ENCODE measurements at places on chromosomes 1 and 21.

- DNase-seq, result no peak
These were observed 207.2 kb downstream of the ZC3H11B start for GRCh38 chr1:219405531-219406331.

GRCh38 chr1:151984313-151984956 lies 9.2 kb downstream of the S100A10 start:
- no peak for DNase-seq

DNA sequence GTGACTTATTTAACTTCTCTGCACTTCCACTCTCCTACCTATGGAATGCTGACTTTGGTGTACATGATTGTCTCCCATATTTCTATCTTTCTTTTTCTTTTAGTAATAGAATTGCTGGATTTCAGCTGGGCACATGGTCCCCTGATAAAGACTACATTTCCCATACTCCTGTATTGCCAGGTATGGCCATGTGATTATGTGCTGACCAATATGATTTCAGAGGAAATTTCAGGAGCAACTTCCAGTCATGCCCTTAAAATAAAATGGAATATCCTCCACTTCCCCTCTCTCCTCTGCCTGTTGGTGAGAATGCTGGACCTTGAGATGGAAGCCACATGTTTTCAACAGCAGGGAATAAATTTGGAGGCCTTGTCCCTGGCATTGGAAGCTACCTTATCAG lies 130.7 kb upstream of the IGSF21 start:
- DNase-seq, result no peak

DNA sequence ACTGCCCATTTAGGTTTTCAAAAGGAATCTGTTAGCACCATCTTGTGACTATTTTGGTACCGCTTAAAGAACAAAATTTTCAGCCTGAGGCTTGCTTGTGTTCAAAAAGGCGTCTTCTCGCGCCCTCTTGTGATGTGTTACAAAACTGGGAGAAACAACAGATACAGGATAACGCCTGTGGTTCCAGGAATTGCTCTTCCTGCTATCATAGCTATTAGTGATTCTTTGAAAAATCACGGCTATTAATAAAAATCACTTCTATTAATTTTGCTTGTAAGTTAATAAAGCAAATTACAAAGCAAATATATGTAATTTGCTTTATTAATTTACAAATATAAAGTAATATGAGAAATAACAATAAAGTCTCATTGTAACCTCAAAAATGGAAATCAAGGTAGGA lies 82.2 kb upstream of the ABCD3 start:
- DNase-seq, result peak; percentile 10

- DNase-seq, result peak; percentile 21
These were observed at the start of gene HENMT1 for GRCh38 chr1:108661030-108661609. TSS of gene HENMT1 (minus strand) at chr1:108661093. CDS start at chr1:108659884, 1,209 bp downstream.

GRCh38 chr1:8985915-8986813 lies 40.1 kb downstream of the SLC2A7 start:
- no peak for DNase-seq

DNA sequence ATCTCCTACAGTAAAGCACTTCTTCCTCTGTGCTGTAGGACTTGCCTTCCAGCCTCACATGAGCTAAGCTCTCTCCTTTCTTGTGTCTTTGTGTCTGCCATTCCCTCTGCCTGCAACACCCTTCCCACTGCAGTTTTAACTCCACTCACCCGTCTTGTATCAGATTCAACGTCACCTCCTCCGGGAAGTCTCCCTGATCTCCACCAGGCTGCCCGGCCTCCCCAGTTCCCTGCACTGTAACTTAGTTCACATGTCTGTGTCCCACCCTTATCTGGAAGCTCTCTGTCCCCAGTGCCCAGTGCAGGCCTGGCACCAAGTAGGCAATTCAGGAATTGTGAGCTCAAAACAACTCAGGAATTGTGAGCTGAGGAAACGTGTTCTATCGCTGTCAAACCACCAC lies 96.4 kb downstream of the GLIS1 start:
- DNase-seq, result no peak

DNA sequence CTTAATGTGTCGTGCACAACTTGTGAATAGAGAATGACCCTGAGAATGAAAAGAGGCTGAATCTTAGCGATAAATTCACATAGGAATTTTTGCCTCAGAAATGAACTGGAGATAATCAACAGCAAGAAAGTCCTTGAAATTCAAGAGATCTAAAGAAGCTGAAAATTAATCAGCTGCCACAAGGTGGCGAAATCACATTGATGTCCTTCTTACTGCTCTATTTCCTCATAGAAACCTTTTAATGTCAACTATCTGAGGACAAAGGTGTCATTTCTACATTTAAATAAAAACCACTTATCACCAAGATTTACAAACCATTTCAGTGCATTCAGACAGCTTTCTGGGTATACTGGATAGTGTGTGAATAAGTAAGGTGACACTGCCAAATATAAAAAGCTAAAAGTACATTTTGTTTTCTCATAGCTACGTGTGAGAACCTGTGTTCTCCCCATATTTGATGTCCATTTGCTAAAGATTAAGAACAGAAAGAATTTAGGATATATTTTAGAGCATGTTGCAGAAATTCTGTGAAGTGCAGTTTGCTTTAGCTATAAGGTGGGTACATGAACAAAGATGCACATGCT lies 485.3 kb upstream of the PTBP2 start:
- DNase-seq, result no peak

DNA sequence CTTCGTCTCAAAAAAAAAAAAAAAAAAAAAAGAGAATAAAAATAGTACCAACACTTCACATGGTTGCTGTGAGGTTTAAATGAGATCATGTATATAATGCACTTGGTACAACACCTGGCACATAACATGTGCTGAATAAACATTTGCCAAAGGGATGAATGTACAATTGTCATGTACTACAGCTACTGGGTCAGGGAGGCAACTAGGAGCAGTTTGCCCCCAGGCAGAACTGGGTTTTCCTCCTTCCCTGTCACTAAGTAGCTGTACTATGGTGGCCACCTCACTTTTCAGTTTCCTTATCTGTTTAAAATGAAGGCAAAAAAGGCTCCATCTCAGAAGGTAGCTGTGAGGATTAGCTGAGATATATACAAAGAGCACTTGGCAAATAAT lies 11.5 kb downstream of the AK2 start:
- DNase-seq, result no peak

DNA sequence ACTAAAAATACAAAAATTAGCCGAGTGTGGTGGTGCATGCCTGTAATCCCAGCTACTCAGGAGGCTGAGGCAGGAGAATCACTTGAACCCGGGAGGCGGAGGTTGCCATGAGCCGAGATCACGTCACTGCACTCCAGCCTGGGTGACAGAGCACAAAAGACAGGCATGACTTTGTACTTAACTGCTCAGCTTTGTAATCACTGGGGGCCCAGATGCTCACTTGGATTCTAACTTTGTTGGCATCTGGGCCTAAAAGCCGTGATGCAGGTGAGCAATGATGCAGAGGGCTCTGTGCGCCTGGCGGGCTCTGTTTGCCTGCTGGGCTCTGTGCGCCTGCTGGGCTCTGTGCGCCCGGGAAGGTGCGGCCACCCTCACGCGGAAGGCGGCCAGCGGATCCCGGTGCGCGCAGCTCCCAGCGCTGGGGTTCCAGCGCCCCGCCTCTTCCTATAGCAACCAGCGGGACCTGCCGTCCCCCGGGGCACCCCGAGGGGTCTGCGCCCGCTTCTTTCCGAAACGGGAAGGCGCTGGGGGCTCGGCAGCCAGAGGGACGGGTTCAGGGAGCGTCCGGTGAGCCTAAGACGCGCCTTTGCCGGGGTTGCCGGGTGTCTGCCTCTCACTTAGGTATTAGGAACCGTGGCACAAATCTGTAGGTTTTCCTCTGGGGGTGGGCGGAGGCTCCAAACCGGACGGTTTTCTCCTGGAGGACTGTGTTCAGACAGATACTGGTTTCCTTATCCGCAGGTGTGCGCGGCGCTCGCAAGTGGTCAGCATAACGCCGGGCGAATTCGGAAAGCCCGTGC lies 31.7 kb downstream of the PRMT2 start:
- DNase-seq, result no peak

- DNase-seq, result no peak
These were observed 48.7 kb upstream of the TNR start for GRCh38 chr1:175792136-175792535.

DNA sequence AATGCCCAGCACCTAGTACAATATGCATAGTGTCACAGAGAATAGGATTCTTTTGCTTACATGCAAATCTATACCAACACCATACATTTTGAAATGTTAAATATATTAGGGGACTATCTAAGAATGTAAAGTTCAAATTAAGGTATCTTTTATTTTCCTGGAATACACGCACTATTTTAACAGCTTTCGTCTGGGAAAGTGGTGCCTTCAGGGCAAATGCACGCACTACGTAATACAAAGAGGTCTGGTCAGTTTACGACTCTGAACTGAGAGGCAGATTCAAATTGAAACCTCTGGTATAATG lies 931 bp downstream of the FUBP1 start:
- no peak for DNase-seq

DNA sequence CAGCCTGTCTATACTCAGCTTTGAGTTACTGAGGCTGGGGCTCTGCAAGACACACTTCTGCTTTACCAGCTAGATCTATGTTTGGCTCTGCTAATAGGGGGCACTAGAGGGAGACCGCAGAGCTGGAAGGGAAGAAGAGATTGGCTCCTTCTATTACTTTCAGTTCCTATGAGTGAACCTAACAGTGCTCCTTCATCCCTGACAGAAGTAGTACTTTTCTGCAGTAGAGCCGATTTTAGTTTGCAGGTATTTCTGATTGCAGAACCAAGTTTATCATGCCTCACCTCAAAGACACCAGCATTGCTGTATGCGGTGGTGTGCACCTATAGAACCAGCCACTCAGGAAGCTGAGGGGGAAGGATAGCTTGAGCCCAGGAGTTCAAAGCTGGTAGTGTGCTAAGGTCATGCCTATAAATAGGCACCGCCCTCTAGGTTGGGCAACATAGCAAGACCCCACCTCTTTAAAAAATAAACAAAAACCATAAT lies 5.7 kb upstream of the ZDHHC18 start:
- no peak for DNase-seq

- no peak for DNase-seq
These were observed 7.8 kb downstream of the MYBPH start for GRCh38 chr1:203167913-203168200.

DNA sequence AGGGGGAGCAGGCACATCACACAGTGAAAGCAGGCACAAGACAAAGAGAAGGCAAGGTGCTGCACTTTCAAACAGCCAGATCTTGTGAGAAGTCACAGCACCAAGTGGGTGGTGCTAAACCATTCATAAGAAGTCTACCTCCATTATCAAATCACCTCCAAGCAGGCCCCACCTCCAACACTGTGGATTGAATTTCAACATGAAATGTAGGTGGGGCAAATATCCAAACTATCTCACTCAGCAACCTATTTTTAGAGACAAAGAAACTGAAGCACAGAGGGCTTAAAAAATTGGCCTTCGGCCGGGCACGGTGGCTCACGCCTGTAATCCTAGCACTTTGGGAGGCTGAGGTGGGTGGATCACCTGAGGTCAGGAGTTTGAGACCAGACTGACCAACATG lies 90.4 kb downstream of the UBE2U start:
- no peak for DNase-seq

GRCh38 chr21:43752758-43753438 lies 23.2 kb downstream of the CSTB start:
- no peak for DNase-seq

GRCh38 chr1:228368801-228369607 lies 37.6 kb downstream of the TRIM11 start:
- DNase-seq, result peak; percentile 6

- DNase-seq, result peak; percentile 27
These were observed 22.2 kb downstream of the FMOD start for GRCh38 chr1:203328714-203329122.

Measured in hematopoietic multipotent progenitor cell treated with erythropoietin and hydrocortisone succinate and interleukin-3 and kit ligand, for 17 days (in vitro differentiated cells).